ENCODE measurements at places on chromosomes 3 and 15.

DNA sequence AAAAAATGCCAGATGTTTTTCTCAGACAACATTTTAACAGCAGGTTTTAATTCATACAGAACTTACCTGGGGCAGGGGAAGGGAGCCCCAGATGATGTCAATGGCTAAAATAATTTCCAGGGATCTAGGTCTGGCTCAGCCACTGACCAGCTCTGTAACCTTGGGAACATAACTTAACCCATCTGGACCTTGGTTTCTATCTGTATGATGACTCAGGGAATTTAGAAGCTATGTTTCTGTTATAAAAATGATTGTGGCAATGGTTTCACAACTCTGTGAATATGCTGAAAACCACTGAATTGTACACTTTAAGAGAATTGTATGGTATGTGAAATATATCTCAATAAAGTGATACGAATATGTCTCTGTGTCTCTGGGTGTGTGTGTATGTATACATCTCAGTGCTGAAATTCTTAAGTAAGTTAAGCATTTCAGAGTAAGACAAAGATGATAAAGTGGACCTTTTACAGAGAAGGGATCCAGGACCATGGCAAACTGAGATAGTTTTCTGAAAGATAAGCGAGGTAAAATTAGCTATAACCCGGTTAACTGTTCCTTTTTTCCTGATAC lies 2.9 kb downstream of the SH3GL3 start:
- DNase-seq, result no peak

DNA sequence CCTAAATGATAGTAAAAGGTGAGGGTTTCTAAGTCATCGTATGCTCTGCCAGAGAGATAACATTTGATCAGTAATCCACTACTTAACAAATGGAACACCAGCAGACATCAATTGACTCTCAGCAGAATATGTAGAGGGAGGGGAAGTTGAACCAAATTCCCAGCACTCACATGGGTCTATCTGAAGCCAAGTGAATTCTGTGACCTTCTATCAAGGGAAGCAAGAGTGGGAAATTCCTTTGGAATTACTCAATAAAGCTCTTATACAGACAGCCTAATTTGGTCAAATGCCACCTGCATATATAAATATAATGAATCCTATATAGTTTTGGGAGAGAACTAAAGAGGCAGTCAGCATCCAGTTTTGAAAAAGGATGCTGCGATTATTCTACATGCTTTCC lies 15.8 kb upstream of the KCNMB2 start:
- no peak for DNase-seq

DNA sequence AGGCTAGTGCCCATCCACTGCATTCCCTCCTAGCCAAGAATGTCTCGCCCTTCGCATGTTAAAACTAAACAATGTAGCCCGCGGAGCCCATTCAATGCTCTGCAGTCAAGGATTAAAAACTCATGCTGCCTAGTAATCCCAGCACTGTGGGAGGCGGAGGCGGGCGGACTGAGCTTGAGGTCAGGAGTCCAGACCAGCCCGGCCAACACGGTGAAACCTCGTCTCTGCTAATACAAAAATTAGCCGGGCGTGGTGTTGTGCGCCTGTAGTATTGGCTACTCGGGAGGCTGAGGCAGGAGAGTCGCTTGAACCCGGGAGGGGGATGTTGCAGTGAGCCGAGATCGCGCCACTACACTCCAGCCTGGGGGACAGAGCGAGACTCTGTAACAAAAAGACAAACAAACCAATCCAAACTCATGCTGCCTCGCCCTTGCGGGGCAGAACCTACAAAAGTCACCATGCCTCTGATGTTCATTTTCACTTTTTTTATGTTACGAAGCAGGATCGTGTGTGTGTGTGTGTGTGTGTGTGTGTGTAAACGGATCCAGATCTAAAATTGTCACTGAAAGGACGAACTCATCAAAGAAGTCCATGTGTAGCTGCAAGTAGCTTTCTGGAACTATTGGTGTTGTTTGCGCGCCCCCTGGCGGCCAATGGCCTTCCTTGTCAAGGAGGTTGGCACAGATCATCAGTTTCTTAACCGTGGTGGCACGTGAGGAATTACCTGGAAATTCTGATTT lies 54.8 kb upstream of the SPESP1 start:
- peak; percentile 83 for DNase-seq

GRCh38 chr3:134874737-134875413 lies 79.8 kb downstream of the EPHB1 start:
- no peak for DNase-seq

DNA sequence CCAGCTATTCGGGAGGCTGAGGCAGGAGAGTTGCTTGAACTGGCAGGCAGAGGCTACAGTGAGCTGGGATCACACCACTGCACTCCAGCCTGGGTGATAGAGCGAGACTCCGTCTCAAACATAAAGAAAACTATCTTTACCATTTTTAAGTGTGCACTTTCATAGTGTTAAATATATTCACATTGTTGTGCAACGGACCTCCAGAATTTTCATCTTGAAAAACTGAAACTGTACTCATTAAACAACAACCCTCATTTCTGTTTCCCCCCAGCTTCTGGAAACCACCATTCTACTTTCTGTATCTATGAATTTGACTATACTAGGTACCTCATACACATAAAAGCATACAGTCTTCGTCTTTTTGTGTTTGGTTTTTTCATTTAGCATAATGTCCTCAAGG lies 375.1 kb downstream of the SHQ1 start:
- no peak for DNase-seq

- no peak for DNase-seq
Measured at GRCh38 chr15:94858011-94858410, 626.6 kb downstream of the MCTP2 start.

Data from H4 (cell line).